Activated CD8-positive, alpha-beta memory T cell treated with anti-CD3 and anti-CD28 coated beads for 36 hours (primary cell): ENCODE measurements at places on chromosomes 2 and 18. TPM values are rescaled to one million over a fixed set of nuclear protein-coding genes. Genes with fewer than 3 reads are reported as not detected.

Gene SH3BP4
- not detected for total RNA-seq

Gene BMP10
- total RNA-seq = not detected

Gene CYS1
- 0.15 TPM for total RNA-seq

Gene LGALSL
- total RNA-seq = 0.76 TPM

Gene GALM
- 94.9 TPM for total RNA-seq

Gene LYPD1
- total RNA-seq = not detected

Gene EIF2B4
- 46.6 TPM for total RNA-seq

Gene PLCL1
- total RNA-seq = 0.17 TPM

Gene SERPINB4
- not detected for total RNA-seq

Gene GYPC
- 140 TPM for total RNA-seq

Gene STAMBP
- total RNA-seq = 74.7 TPM

Gene CRYBA2
- total RNA-seq = not detected

Gene CYP1B1
- total RNA-seq = 6.8 TPM

Gene RELCH
- 19.3 TPM for total RNA-seq

Gene SPP2
- not detected for total RNA-seq

Gene SLC9A2
- not detected for total RNA-seq

Gene HAAO
- total RNA-seq = 0.38 TPM

Gene NTSR2
- not detected for total RNA-seq

Gene DLX2
- total RNA-seq = not detected

Gene EVX2
- total RNA-seq = not detected

Gene ASB18
- not detected for total RNA-seq

Gene UXS1
- total RNA-seq = 42.0 TPM

Gene TBR1
- total RNA-seq = not detected

Gene WNT10A
- total RNA-seq = 1.1 TPM

Gene CAPN14
- total RNA-seq = 0.30 TPM

Gene PTPRN
- total RNA-seq = 0.42 TPM

Gene WIPF1
- 350 TPM for total RNA-seq

Gene DSG1
- not detected for total RNA-seq

Gene IL18R1
- total RNA-seq = 25.8 TPM

Gene PTPN2
- total RNA-seq = 52.1 TPM

Gene FAM124B
- 0.11 TPM for total RNA-seq

Gene TRAK2
- 23.2 TPM for total RNA-seq

Gene G6PC2
- total RNA-seq = not detected

Gene RFX8
- total RNA-seq = not detected

Gene GAL3ST2
- total RNA-seq = 0.25 TPM

Gene AMER3
- total RNA-seq = not detected

Gene HOXD13
- total RNA-seq = not detected

Gene NYAP2
- total RNA-seq = not detected

Gene TMEM37
- not detected for total RNA-seq

Gene ZNF396
- total RNA-seq = 0.99 TPM

Gene SCN2A
- total RNA-seq = not detected

Gene UGT1A4
- not detected for total RNA-seq

Gene ID2
- total RNA-seq = 125 TPM

Gene COL5A2
- 1.5 TPM for total RNA-seq

Gene TTR
- not detected for total RNA-seq

Gene HTR2B
- total RNA-seq = not detected

Gene DYNAP
- total RNA-seq = not detected

Gene NOSTRIN
- total RNA-seq = not detected

Gene COL6A3
- total RNA-seq = 18.6 TPM

Gene DNER
- total RNA-seq = not detected

Gene SCYGR1
- total RNA-seq = not detected

Gene SPDYA
- 0.99 TPM for total RNA-seq

Gene FIGN
- total RNA-seq = not detected

Gene SATB2
- total RNA-seq = 0.21 TPM
